ENCODE measurements at places on chromosomes 16 and 17. TPM values are rescaled to one million over a fixed set of nuclear protein-coding genes. Genes with fewer than 3 reads are reported as not detected.

The IRX5 gene
- total RNA-seq = 1.9 TPM

The KAT7 gene
- 90.6 TPM for total RNA-seq

The ETV4 gene
- total RNA-seq = 80.3 TPM

The TOX3 gene
- total RNA-seq = 27.4 TPM

The RNU2-1 gene
- 5,662 TPM for total RNA-seq

The NKD1 gene
- 0.20 TPM for total RNA-seq

The MYL4 gene
- total RNA-seq = not detected

The KDM6B gene
- 37.3 TPM for total RNA-seq

The MEIOB gene
- total RNA-seq = not detected

The RAB40C gene
- 36.5 TPM for total RNA-seq

DNA sequence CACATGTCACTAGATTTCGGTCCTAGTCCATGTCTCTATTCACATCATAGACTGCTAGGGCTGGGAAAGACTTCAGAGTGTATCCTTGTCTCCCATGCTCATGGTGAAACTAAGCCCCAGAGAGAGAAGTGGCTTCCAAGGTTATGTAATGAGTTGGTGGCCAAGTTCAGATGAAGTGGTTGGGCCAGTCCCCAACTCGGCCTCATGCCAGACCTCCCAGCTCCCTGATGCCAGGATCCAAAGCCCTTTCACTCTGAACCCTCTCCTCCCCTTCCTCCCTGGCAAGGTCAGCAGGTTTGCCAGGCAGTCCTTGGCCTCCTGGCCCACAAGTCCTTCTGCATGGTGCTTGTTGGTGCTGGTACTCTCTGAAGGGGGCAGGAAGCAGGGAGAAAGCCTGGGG, 189.7 kb downstream of the AXIN2 start:
- peak; percentile 1 for DNase-seq
- no peak overlapping the region for H3K27ac ChIP-seq
- no peak overlapping the region for H3K4me3 ChIP-seq
- H3K36me3 ChIP-seq = peaks cover 5% of the 10 kb centered on the region

GRCh38 chr17:50219939-50220465, 18.6 kb upstream of the COL1A1 start:
- no peak overlapping the region for H3K4me3 ChIP-seq
- H3K4me1 ChIP-seq = peaks cover 43% of the 10 kb centered on the region
- no peak overlapping the region for H3K27ac ChIP-seq
- no peak for DNase-seq

GRCh38 chr17:72900654-72900971, 191.9 kb downstream of the SLC39A11 start:
- H3K27ac ChIP-seq = no peak overlapping the region
- DNase-seq = no peak
- H3K36me3 ChIP-seq = no peaks in the 10 kb centered on the region
- no peak overlapping the region for H3K4me3 ChIP-seq
- H3K4me1 ChIP-seq = no peaks in the 10 kb centered on the region

DNA sequence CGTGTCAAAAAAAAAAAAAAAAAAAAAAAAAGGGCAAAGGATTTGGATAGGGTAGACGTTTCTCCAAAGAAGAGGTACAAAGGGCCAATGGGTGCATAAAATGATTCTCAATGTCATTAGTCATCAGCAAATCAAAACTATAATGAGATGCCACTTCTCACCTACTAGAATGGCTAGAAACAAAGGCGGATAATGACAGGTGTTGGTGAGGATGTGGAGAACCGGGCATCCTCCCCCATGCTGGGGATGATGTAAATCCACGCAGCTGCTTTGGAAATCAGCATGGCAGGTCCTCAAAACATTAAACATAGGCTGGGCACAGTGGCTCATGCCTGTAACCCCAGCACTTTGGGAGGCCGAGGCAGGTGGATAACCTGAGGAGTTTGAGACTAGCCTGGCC, 9.4 kb downstream of the ITGAX start:
- no peak overlapping the region for H3K4me3 ChIP-seq
- H3K27me3 ChIP-seq = peaks cover 47% of the 10 kb centered on the region
- no peaks in the 10 kb centered on the region for H3K4me1 ChIP-seq

- peaks cover 93% of the 10 kb centered on the region for H3K27me3 ChIP-seq
- H3K36me3 ChIP-seq = no peaks in the 10 kb centered on the region
- H3K4me3 ChIP-seq = no peak overlapping the region
- H3K4me1 ChIP-seq = no peaks in the 10 kb centered on the region
Observed at GRCh38 chr16:49789616-49790015, 66.3 kb downstream of the ZNF423 start.

- H3K4me3 ChIP-seq = no peak overlapping the region
- no peak overlapping the region for H3K27ac ChIP-seq
- H3K27me3 ChIP-seq = peaks cover 74% of the 10 kb centered on the region
- H3K4me1 ChIP-seq = no peaks in the 10 kb centered on the region
Observed at GRCh38 chr17:27667656-27668487, 36.9 kb downstream of the LGALS9 start.

DNA sequence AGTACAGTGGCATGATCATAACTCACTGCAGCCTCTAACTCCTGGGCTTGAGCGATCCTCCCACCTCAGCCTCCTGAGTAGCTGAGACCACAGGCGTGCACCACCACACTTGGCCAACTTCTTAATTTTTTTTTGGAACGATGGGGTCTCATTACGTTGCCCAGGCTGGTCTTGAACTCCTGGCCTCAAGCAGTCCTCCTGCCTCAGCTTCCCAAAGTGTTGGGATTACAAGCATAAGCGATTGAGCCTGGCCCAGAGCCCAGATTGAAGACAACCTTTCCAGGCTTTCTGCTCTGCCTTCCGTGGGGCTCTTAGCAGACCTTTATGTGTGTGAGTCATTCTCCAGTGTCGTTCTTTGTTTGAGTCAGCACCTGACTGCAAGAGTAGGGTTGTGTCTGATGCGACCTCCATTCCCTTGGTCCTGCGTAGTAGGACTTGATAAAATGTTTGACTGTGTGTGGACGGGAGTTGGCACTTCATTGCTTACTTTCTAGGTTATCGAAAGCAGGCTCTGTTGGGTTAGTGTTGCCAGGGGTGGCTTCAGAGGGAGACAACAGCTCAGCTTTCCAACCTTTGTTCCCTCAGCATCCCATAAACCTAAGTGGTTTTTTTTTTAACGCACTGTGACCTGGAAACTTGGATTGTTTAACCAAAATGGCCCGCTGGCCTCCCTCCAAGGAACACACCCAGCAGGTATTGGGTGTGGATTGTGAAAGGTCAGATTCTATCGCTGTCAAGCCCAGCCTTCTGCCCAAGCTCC, 26.4 kb downstream of the EEF2K start:
- peak overlapping the region; percentile 64 for H3K4me3 ChIP-seq
- peak overlapping the region; percentile 96 for H3K27ac ChIP-seq
- no peaks in the 10 kb centered on the region for H3K27me3 ChIP-seq
- H3K4me1 ChIP-seq = peaks cover 22% of the 10 kb centered on the region
- peaks cover 22% of the 10 kb centered on the region for H3K36me3 ChIP-seq
- peak; percentile 84 for DNase-seq

DNA sequence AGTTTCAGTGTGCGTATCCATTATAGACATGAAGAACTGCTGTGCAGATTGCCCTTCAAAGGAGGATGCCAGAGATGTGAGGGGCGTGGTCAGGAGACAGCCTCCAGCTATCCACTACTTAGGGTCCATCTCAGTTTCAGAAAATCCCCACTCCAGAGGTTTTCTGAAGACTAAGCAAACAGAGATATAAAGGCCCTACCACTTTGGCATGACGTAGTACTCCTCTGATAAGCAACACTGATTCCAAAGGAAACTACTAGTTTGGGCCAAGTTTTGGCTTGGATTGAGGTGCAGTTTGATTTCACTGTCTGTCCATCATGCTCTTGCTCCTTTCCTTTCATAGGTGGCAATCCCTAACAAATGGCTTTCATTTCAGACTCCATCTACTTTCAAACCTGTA, 228.7 kb downstream of the CDH8 start:
- H3K4me3 ChIP-seq = no peak overlapping the region
- no peaks in the 10 kb centered on the region for H3K36me3 ChIP-seq
- no peak overlapping the region for H3K27ac ChIP-seq
- H3K27me3 ChIP-seq = no peaks in the 10 kb centered on the region
- no peaks in the 10 kb centered on the region for H3K4me1 ChIP-seq

- H3K27ac ChIP-seq = no peak overlapping the region
- peaks cover 17% of the 10 kb centered on the region for H3K4me1 ChIP-seq
- H3K4me3 ChIP-seq = no peak overlapping the region
- no peaks in the 10 kb centered on the region for H3K27me3 ChIP-seq
- DNase-seq = no peak
- no peaks in the 10 kb centered on the region for H3K36me3 ChIP-seq
Observed at GRCh38 chr17:41176744-41177387, 1.2 kb downstream of the KRTAP4-2 start.

DNA sequence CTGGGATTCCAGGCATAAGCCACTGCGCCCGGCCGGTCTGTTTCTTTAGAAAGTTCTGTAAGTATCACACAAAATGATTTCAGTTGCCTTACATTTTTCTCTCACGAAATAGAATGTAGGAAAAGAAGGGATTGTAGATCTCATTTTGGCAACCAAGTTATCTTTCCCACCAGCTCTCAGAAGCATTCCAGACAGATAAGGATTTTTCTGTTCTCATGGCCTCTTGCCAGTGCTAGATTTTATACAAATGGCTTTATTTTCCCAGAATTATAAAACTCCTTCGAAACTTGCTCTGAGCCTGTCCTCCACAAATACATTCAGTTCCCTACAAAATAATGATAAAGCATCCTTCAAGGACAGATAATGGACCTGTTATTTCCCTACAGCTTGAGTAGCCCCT, 46.9 kb downstream of the LCMT1 start:
- DNase-seq = no peak
- H3K4me3 ChIP-seq = no peak overlapping the region
- no peaks in the 10 kb centered on the region for H3K36me3 ChIP-seq
- no peak overlapping the region for H3K27ac ChIP-seq
- H3K27me3 ChIP-seq = no peaks in the 10 kb centered on the region
- peaks cover 10% of the 10 kb centered on the region for H3K4me1 ChIP-seq

DNA sequence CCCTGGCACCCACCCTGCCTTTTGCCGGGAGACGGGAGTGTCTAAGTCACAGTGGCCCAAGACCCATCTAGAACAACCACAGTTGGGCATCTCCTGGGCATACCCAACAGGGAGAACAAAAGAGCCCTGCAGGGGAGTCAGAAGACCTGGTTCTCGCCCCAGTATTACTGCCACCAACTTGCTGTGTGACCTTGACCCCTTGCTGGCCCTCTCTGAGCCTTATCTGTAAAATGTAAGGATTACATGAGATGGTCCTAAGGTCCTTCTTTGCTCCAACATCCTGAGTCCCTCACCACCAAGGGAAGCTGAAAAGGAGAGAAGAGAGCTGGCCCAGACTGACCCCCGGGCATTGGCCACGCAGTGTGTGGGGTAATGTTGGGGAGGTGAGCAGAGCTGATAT, 119.0 kb downstream of the CCT6B start:
- no peaks in the 10 kb centered on the region for H3K36me3 ChIP-seq
- H3K4me1 ChIP-seq = peaks cover 11% of the 10 kb centered on the region
- peaks cover 11% of the 10 kb centered on the region for H3K27me3 ChIP-seq

DNA sequence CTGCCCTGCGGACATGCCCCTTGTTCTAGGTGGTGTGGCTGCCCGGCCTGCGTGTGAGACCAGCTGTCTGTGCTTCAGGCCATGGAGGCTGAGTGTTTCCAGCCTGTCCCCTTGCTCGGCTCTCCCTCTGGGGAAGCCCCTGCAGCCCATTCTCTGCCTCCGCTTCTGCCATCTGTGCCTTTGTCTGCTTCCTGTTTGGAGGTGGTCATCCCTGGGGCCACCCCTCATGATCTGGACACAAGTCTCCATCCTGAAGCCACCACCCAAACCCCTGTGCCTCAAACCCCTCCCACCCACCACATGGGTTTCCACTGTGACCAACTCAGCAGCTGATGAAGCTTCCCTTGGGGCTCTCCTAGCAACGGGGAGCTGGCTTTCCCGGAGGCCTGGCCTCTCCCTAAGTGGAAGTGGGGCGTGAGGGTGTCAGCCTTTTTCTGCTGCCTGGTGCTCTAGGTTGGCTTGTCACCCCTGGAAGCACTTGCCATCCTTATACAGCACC, 184.9 kb downstream of the SEC14L1 start:
- H3K27ac ChIP-seq = peak overlapping the region; percentile 98
- H3K36me3 ChIP-seq = peaks cover 78% of the 10 kb centered on the region
- DNase-seq = no peak

- H3K4me3 ChIP-seq = no peak overlapping the region
- DNase-seq = no peak
- no peak overlapping the region for H3K27ac ChIP-seq
- no peaks in the 10 kb centered on the region for H3K27me3 ChIP-seq
- peaks cover 29% of the 10 kb centered on the region for H3K4me1 ChIP-seq
Observed at GRCh38 chr16:14001521-14001920, 69.6 kb upstream of the MRTFB start.

DNA sequence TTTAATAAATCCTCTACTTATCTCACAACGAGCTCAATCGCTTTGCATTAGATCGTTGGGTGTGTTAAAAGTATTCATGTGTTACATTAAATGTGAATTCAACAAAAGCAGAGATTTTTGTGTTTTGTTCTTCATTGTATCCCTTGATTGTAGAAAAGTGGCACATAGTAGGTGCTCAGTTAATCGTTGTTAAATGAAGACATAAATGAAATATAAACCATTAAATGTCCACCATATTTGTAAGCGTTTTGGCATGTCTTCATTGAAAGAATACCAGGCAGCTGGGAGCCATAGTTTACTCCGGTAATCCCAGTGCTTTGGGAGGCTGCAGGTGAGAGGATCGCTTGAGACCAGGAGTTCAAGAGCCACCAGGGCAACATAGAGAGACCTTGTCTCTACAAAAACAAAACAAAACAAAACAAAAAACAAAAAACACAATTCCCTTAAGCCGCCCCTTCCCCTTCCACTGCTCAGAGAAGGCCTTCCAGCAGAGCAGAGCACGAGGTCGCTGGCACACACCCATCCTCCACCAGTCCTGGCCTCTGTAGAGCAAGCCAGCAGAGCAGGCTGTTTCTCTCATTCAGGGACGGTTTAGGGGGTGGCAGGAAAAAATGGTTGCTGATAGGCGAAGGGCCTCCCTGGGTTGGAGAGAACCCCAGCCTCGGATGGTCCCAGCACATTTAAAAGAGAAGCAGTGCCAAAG, 673 bp upstream of the CHD9 start:
- H3K4me1 ChIP-seq = peaks cover 29% of the 10 kb centered on the region
- peak overlapping the region; percentile 89 for H3K4me3 ChIP-seq
- no peaks in the 10 kb centered on the region for H3K27me3 ChIP-seq
- peak overlapping the region; percentile 93 for H3K27ac ChIP-seq

- no peaks in the 10 kb centered on the region for H3K4me1 ChIP-seq
- H3K27ac ChIP-seq = no peak overlapping the region
- H3K4me3 ChIP-seq = no peak overlapping the region
- peaks cover 29% of the 10 kb centered on the region for H3K27me3 ChIP-seq
Observed at GRCh38 chr16:19914877-19915276, 30.2 kb upstream of the GPRC5B start.

All from Calu3 (cell line).